ENCODE measurements at places on chromosomes 12 and 14.

- no peak for DNase-seq
Observed at GRCh38 chr12:79782172-79782900, 91.6 kb upstream of the PAWR start.

DNA sequence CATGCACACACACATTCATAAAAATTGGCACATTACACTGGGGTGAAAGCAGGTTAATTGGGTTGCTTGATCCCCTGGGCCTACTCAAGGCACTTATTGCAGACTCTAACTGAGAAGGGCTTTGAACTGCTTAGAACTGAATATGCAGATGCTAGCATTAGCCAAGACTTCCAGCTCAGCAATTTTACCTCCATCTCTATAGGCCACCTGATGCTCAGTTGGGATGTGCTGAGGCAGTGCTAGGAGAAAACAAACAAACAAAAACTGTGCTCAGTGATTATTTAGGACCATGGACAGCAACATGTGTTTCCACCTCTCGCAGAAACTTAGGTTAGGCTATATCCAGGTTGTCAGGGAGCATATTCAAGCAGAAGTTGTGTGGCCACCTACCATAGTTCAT is 124.8 kb upstream of the WSCD2 start:
- DNase-seq: no peak

GRCh38 chr14:53109105-53110041 is 43.8 kb downstream of the DDHD1 start:
- DNase-seq: no peak

- no peak for DNase-seq
Observed at GRCh38 chr14:34043627-34044372, 92.9 kb upstream of the EGLN3 start.

DNA sequence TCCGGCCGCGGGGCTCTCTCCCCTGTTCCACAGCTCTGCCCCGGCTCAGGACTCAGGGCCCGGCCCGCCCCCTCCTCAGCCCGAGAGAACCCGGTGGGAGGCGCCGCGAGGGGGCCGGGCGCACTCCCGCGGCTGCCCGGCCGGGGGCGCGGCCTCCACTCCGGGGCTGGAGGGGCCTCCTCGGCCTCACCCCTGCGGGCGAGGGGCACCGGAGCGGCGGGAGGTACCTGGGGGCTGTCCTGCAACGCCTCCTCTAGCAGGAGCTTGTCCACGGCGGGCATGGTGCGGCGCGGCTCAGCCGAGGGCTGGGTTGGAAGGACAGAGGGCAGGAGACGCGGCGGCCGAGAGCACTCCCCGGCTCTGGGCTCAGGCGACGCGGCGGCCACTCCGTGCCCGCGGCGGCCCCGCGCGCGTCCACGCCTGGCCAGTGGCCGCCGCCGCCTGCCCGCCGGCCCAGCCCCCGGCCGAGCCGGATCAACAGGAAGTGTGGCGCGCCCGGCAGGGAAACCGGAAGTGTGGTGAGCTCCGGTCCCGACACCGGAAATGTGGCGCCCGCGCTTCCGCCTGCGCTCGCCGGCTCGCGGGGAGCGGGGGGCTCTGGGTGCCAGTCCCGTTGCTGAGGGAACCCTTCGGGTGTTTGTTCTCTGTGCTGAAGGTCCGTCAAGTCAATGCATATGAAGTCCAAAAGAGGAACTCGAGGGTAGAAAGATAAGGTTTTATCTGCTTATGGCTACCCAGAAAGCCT is at the start of gene APPL2:
APPL2 (minus strand) TSS at position 443 of the 745 bp plus-strand sequence; CDS start at position 281, 162 bp downstream.
- no peak for DNase-seq

- peak; percentile 47 for DNase-seq
Observed at GRCh38 chr12:121748571-121749265, 36.2 kb downstream of the TMEM120B start.

- no peak for DNase-seq
Observed at GRCh38 chr12:40768125-40768864, 76.1 kb downstream of the CNTN1 start.

- DNase-seq: no peak
Observed at GRCh38 chr12:123271001-123271668, 521 bp downstream of the CDK2AP1 start.

DNA sequence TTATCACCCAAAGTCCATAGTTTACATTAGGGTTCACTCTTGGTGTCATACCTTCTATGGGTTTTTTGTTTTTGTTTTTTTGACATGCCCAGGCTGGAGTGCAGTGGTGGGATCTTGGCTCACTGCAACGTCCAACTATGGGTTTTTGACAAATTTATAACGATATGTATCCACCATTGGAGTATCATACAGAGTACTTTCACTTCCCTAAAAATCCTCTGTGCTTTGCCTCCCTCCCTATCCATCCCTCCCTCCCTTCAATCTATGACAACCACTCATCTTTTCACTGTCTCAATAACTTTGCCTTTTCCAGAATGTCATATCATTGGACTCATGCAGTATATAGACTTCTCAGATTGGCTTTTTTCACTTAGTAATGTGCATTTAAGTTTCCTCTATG is 139.0 kb upstream of the CCDC198 start:
- DNase-seq: no peak

- DNase-seq: no peak
Observed at GRCh38 chr14:73680821-73681220, 33.4 kb downstream of the PNMA1 start.

- DNase-seq: no peak
Observed at GRCh38 chr12:52126605-52127578, 47.4 kb downstream of the SMIM41 start.

All from BJ (cell line).